NCI-H1436 treated with DMSO at 0.1 percent for 48 hours (cell line): ENCODE measurements at places on chromosomes 1 and 21.

DNA sequence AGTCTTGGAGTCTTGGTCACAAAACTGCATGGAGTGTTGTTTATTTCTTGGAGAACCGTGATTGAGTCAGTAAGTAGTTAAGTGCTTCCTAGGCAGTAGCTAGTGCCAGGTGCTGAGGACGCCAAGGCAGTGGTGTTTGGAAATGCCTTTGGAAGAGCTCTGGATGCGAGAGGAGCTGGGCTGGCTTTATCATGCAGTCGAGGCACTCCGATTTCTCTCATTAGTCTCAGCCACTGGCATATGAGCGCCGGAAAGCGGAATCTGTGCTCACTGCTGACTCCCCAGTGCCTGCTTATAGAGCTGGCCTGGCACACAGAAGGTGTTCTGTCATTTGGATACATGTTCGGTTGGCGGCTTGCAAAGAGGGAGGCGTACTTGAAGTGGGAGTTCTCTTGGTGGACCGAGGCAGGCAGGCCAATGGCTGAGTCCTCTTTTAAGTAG, 3.6 kb downstream of the TENT5C start:
- DNase-seq: no peak

DNA sequence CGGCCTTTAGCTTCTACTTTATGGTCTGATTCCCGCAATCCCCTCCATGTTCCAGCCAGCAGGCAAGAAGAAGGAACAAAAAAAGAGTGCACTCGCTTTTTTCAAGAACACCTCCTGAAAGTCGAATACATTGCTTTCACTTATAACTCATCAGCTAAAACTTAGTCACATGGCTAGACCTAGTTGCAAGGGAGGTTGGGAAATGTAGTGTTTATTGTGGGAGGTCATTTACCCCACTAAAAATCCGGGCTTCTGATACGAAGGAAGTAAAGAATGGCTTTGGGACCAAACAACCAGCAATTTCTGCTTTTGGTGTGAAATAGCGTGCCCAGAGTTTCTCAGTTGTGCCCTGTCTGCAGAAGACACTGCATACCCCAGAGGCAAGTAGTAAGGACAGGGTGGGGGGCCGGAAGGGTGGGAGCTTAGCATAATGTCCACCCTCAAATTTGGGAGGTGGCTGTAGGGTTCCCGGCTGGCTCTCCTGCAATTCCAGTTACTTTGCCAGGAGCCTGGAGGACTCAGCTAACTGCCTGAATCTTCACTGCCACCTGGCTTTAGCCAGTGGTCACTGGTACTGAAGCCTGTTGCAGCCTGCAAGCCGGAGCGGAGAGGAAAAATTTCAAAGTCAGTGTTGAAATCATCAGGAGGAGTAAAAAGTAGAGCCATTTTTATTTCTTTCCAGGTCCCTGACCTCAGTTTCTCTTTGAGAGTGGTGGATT, 57.7 kb upstream of the F3 start:
- no peak for DNase-seq

GRCh38 chr1:56901716-56902115, 47.1 kb downstream of the C8A start:
- no peak for DNase-seq

DNA sequence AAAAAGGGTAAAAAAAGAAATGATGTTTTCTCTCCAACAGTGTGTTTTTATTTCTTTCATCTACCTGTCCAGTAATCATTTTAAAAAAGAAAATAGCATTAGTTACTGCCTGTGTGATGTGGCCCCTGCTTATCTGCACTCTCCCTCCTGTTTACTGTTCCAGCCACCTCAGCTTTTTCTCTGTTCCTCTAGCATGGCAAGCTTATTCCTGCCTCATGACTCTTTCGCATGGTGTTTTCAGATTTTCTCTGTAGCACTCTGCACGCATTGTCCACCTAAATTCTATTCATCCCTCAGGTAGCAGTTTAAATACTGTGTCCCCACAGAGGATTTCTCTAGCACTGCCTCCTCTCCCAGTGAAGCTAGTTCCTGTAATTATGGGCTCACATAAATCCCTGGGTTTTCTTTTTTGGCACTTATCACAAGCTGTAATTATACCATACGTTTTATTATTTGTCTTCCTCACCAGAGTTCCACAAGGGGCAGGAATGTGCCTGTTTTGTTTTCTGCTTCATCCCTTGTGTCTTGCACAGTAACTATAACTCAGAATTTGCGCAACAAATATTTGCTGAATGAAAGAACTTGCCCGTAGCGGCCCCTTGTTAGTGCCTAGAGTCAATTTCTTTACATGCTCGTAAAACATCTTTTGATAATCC, 51.4 kb upstream of the LRIG2 start:
- no peak for DNase-seq

- DNase-seq: no peak
These were observed 484.4 kb downstream of the PLA2G4A start for GRCh38 chr1:187313115-187313514.

DNA sequence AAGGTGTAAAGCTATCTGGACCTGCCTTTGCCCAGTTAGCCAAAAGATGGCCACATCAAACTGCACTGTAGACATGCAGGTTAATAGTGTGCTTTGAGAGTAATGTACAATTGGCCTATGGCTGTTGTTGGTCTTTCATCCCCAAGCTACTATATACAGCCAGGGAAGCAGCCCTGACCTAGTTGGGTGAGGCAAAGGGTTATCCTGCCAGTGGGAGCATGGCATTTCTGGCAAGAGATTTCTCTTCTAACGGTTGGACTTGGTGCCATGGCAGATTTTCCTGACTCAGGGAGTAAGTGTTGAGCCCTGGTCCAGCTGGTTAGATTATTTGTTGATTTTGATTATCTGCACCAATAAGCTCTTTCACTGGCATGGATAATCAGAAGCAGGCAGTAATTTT, 119.8 kb downstream of the SDCCAG8 start:
- no peak for DNase-seq

GRCh38 chr1:94993931-94994645, 67.2 kb upstream of the CNN3 start:
- DNase-seq: no peak

DNA sequence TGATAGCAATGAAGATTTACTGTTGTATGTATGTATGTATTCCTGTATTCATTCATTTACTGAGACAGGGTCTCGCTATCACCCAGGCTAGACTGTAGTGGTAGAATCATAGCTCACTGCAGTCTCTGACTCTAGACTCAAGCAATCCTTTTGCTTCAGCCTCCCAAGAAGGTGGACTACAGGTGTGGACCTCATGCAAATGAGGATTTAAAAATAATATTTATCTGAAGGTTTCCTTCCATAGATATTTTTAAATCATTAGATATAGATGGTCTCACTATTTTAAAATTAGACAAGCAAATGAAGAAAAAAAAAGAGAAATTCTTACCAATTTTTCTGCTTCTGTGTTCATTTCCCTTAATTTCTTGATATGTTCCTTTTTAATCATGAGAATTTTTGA, 27.0 kb downstream of the MIXL1 start:
- no peak for DNase-seq

- peak; percentile 94 for DNase-seq
These were observed 126.5 kb downstream of the CRYAA start for GRCh38 chr21:43295066-43295958.

- DNase-seq: no peak
These were observed 717.3 kb downstream of the MRPL39 start for GRCh38 chr21:24890021-24890420.

GRCh38 chr1:3436901-3437300, 17.6 kb upstream of the ARHGEF16 start:
- no peak for DNase-seq

GRCh38 chr1:118753976-118754375, 234.2 kb downstream of the TBX15 start:
- no peak for DNase-seq

DNA sequence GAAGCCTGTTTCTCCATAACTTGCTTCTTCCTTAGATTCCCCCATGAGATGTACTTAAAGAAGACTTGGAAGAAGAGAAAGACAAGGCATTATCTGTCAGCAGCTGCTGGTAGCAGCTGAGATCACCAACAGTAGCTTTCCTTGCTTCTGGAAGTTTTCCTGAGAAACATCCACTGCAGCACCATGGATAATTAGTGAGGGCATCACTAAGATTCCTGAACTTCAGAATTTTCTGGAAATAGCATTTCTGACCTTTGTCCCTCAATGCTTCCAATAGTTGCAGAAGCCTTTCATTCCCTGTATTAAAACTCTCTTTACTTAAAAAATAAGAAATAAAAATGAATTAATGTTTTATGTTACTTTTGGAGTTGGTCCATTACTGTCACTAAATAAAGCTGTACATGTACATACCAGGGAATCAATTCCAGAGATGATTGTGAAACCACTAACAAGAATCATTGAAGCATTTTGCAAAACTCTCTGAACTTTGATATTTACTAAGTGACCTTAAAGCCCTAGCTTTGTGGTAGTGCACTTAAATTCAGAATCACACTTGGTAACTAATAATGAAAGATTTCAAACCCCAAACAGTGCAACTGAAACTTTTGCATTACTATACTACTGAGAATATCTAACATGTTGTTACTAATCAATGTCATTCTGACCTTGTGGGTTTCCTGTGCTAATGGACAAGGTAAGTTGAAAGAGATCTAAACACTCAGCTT, at the start of gene CFHR4:
TSS of gene CFHR4 (plus strand) at position 538 of the 725 bp plus-strand sequence. CDS start at position 637, 99 bp downstream.
- DNase-seq: no peak

DNA sequence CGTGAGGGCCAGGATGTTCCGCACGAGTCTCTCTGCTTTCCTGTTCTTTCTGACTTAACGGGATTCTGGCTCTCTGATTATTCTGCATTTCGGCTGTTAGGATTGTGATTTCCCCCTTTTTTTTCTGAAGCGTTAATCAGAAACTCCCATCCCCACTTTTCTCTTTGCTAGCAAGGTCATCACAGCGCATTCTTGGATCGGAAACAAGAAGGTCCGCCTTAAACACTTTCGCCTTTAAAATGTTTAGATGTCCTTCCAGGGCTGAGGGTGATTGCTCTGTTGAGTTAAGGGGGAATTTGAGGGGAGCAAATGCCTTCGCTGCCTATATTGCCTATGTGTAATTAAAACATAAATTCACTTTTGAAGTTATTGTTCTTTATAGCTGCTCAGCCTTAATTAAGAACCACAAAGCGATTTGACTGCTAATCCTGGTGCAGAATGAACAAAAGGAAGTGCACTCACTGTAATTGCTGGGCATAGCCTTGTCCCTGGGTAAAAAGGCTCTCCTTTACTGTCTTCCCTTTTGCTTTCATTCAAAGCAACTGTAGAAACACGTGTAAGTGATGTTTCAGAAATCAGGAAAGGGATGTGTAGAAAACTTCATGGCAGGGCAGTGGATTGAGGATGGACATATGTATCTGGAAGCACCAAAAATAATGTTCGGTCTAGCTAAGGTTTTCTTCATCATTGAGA, 1.2 kb downstream of the LAMC1 start:
- no peak for DNase-seq

DNA sequence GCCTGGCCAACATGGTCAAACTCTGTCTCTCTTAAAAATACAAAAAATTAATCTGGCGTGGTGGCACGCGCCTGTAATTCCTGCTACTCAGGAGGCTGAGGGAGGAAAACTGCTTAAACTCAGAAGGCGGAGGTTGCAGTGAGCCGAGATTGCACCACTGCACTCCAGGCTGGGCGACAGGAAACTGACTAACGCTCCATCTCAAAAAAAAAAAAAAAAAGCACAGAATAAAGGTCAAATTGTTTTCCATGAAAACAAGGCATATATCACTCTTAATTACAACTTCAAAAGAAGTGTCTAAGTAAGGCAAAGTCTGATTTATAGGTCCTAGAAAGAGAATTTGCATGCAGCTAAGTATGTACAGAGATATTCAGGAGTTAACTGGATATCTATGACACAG, 25.6 kb downstream of the EYA3 start:
- DNase-seq: no peak

DNA sequence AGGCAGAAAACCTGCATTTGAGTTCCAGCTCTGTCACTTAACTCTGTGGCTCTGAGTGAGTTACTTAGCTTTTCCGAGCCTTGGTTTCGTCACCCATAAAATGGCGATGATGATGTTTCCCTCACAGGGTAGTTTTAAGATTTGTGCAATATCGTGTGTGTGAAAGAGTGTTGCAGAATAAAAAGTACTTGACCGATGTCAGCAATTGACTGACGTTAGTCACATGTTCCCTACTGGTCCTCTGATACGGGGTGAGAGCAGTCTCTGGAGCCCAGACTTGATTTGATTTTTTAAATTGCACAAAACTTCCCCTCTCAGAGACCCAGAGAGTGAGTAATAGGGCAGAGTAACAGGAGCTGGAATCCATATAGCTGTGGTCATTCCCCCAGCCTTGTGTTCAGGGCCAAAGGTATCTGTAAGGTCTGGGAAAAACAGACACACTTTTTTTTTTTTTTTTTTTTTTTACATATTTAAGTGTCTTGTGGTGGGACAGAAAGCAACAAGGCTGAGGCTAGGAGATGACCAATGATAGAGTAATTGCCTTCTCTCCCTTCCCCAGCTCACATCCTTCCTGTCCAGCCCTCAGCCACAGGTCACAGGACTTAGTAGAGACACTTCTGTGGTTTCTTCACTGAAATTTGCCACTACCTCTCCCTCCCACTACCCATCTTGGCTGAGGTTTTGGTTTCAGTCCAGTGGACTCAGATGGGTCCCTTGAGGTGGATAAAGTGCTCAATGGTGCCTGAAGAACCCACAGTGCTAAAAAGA, 2.0 kb downstream of the FCER1G start:
- DNase-seq: no peak

- DNase-seq: no peak
These were observed 6.7 kb upstream of the MYOM3 start for GRCh38 chr1:24118410-24119242.

- DNase-seq: no peak
These were observed 11.9 kb downstream of the PHTF1 start for GRCh38 chr1:113747376-113747775.

GRCh38 chr1:226995365-226996332, 55.6 kb downstream of the COQ8A start:
- no peak for DNase-seq

DNA sequence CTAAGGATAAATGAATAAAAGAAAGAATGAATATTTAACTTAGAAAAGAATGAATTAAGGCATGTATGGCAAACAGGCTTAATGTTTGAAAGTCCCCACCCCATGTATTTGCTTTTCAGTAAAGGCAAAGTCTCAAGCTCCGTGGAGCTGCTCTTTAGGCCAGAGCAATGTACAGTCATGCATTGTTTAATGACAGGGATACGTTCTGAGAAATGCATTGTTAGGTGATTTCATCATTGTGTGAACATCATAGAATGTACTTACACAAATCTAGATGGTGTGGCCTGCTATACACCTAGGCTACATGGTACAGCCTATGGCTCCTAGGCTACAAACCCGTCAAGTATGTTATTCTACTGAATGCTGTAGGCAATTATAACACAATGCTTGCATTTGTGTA, 51.6 kb upstream of the SPATA6 start:
- no peak for DNase-seq
